Myometrial cell (primary cell): ENCODE measurements at places on chromosomes 3 and 15. TPM values are rescaled to one million over a fixed set of nuclear protein-coding genes. Genes with fewer than 3 reads are reported as not detected.

The GP9 gene
- total RNA-seq, result not detected in 2 replicates

The EFCAB12 gene
- 0.35 TPM in 1 of 2 replicates, not detected in the other for total RNA-seq

The GOLGA8Q gene
- not detected in 2 replicates for total RNA-seq

The ACKR4 gene
- total RNA-seq, result 0.35 and 0.58 TPM in 2 replicates

The RYR3 gene
- not detected in 2 replicates for total RNA-seq

The CLEC3B gene
- 2.3 and 7.2 TPM in 2 replicates for total RNA-seq
